ENCODE measurements at places on chromosomes 5 and 9.

DNA sequence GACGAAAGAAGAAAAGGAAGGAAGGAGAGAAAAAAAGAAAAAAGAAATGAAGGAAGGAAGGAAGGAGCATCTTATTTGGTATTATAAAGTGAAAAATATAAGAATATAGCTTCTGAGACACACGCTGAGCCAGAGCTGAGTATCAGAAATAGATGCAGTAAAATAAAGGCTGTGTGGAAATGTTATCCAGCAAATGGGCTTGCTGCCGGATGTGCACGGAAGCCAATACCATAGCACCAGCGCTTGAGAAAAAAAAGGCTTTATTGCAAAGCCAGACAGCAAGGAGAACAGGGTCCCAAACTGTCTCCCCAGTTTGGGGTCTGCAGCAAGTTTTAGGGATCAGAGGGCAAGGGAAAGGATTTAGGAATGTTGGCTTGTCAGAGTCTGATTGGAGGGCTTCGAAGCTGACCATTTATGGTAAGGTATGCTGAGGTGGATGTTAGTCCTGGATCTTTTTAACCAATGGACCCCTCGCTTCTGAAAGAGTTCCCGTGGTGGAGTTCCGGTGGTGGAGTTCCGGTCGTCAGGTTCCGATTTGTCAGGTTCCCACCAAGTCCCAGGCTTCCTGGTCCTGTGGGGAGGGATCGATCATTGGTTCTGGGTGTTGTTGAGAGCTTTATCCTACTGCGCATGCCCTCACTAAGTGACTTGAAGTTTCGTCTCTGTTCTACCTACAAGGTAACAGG is 70.4 kb downstream of the SFXN1 start:
- no peak for DNase-seq

- DNase-seq = no peak
Measured at GRCh38 chr9:72533322-72533721, 11.9 kb downstream of the TMC1 start.

GRCh38 chr5:34533582-34534522 is 122.3 kb upstream of the RAI14 start:
- no peak for DNase-seq

- no peak for DNase-seq
Measured at GRCh38 chr9:99336005-99336404, 113.9 kb downstream of the SEC61B start.

GRCh38 chr9:124761710-124762109 is 9.4 kb downstream of the NR6A1 start:
- no peak for DNase-seq

DNA sequence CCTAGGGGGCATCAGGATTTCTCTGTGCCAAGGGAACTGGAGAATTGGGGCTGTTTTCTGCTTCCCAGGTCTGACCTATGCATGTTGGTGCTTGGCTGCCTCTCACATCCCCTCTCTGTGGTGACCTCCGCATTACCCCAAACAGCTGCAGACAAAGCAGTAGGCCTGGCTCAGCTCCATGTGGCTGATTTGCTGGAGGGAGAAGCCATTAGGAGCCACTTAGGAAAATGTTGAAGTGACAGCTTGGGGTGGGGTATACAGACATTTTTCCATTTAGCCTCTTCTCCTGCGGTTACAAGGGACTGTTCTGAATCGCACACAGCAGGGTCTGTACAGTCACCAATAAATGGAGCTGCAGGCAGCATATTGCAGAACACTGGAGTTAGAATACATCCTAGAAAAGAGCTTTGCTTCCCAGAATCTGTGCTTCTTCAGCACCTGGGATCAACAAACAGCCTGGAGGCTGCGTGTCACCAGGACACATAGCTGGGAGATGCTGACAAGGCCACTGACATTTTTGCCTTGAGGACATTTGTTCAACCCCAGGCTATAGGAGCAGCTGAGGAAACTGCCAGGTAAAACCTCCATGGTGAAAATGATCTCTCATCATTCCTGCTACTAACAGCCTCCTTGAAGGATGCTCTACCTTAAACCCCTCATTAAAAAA is 335.3 kb downstream of the DIRAS2 start:
- DNase-seq = no peak

- no peak for DNase-seq
Measured at GRCh38 chr5:98690002-98690401, 83.5 kb upstream of the RGMB start.

- no peak for DNase-seq
Measured at GRCh38 chr5:16454686-16455085, 10.9 kb downstream of the ZNF622 start.

DNA sequence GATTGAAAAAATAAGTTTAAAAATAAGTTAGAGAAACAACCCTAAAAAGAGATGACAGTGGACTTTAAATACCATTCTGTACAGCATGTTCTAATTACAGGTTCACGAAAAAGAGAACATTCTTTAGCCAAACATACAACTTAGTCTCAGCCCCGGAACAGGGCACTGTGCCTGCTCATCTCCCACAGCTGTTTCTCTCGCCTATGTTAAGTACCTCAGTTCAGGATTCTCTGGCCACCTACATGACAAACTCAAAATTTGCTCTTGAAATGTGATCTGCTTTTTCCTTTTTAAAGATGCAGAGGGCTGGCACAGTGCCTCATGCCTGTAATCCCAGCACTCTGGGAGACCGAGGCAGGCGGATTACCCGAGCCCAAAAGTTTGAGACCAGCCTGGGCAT is 52.3 kb downstream of the MYO10 start:
- no peak for DNase-seq

- no peak for DNase-seq
Measured at GRCh38 chr9:83285445-83286225, 222.7 kb upstream of the RASEF start.

DNA sequence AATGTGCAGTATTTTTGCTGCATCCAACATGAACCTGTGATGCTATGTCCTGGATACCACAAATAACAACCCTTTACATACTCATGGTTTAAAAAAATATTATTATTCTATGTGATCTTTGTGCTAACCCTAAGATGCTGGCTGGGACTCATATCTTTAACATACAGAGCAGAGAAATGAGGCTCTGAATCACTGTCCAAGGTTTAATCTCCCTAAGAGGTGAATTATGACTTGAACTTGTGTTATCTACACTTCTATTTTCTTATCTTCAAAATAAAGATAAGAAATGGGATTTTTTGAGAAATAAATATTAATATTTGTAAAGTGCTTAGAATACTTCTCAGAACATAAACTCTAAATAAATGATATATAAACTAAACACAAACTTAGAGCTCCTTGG is 68.8 kb upstream of the GRIA1 start:
- DNase-seq = no peak

DNA sequence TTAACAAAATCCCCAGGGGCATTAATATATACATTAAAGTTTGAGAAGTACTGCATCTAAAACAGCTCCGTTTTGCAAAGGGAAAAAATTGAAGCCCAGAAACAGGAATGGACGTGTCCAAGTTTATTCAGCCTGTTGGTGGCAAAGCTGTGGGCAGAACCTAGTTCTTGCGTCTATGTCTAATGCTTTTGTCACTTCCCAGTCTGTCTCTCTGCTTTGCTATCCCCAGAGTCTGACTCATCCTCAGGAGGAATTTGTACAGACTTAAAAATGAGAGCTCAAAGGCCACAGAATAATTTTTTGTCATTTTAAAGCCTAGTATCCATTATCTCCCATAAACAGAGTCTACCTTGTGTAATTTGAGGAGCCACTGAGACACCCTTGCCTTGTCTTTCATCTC is 330.9 kb upstream of the GRIA1 start:
- DNase-seq = no peak

- DNase-seq = no peak
Measured at GRCh38 chr5:54148858-54149257, 161.5 kb downstream of the ARL15 start.

GRCh38 chr9:69971643-69972449 is 71.8 kb upstream of the MAMDC2 start:
- DNase-seq = peak; percentile 2

GRCh38 chr9:90815183-90815943 is 13.7 kb downstream of the SYK start:
- DNase-seq = no peak

DNA sequence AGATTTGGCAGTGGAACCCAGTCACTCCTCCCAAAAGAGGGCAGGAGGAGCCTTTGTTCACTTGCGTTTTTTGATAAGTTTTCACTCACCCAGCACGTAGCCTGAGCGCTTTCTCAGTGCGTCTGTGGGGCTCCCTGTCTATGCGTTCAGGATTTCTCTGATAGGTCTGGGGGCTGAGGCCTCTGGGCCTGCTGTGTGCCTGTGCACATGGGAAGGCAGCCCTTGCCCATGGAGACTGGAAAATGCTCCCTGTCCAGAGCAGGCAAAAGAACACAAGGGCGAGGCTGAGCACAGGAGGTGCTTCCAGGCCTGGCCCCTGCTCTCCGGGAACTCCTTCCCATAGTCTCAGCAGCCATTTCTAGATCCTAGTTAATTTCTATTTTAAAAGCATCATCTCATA is 249.9 kb downstream of the FSTL4 start:
- DNase-seq = no peak

DNA sequence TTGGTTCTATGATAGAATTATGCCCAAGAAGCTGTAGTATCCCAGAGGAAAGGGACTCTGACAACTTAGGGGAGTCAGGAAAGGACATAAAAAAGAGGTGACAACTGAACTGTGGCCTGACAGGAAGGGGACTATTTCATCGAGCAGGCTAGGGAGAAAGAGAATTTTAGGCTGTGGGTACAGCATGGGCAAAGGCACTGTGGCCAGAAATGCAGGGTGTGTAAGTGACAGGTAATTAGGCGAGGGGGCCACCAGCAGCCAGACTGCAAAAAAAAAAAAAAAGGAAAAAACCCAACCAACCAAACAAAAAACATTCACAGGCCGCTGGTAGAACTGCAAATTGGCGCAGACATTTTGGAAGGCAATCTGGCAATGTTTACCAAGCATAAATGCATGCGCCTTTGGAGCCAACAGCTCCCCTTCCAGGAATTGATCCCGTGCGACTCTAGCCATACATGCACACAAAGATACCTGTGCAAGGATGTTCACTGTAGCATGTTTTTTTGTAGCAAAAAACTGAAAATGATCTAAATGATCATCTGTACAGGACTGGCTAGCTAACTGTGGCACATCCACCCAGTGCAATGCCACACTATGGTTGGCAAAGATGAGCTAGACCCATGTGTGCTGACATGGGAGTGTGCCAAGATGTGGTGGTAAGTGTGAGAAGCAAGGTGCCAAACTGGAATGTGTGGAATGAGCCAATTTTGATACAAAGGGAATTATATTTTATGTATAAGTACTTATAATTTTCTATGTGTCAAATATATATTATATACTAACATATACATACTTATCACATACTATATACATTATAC is 1.1 kb downstream of the EIF4E1B start:
- no peak for DNase-seq

DNA sequence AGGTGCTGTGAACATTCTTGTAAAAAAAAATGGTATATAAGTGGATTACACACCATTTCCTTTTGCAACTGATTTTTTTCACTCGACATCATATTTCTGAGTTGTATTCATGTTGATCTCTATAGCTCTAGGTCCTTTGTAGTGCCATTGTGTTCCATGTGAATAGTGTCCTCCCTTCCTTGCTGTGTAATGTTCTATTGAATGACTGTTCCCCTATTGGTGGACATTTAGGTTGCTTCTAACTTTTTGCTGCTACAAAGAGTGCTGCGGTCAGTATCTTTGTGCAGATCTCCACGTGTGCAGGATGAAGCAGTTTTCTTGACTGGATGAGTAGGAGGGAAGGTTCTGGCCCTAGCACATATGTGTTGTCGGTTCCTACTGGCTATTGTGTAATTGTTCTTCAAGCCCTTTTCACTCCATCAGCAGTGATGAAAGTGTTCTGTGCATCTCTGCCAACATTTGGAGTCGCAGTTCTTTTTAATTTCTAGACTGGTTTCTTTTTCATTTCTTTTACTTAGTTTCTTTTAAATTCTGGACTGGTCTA is 20.2 kb downstream of the DAB2IP start:
- no peak for DNase-seq

DNA sequence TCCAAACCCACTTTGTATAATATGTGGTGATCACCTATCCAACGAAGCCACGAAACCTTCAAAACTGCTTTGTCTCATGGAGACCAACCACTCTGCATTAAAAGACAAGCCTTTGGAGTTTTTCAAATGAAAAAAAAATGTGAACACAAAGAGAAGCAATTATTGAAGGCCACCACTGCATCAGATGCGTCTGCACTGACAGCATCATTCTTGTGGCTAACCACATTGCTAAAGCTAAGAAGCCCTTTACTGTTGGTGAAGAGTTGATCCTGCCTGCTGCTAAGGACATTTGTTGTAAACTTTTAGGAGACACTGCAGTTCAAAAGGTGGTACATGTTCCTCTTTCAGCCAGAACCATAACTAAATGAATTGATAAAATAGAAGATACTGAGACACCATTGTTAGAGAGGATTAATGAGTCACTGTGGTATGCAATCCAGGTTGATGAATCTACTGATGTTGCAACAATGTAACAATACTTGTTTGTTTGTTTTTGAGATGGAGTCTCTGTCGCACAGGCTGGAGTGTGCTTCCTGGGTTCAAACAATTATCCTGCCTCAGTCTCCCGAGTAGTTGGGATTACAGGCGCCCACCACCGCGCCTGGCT is 45.4 kb downstream of the TAF11L14 start:
- DNase-seq = no peak

DNA sequence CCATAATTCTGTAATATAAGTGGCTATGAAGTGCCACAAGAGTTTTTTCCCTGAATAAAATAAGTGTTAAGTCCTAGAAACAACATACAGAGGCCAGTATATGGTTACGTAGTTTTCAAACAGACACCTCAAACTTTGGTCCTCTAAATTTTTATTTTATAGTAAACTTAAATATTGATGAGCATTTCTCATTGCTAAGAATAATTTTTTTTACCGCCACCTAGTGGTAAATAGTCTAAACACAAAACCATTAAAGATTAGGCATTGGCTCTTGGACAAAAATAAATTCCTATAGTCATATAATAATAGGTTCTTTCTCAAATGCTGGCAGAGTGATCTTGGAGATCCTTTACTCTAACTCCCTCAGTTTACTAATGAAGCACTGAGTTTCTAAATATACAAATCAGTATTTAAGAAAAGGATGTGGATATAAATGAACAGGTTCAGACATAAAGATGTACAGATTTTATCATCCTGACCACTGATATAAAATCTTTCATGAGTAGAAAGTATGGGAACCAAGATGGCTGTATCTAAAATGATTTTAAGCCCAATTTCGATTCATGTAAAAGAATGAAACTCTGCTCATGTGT is 136.2 kb downstream of the FANCC start:
- no peak for DNase-seq

DNA sequence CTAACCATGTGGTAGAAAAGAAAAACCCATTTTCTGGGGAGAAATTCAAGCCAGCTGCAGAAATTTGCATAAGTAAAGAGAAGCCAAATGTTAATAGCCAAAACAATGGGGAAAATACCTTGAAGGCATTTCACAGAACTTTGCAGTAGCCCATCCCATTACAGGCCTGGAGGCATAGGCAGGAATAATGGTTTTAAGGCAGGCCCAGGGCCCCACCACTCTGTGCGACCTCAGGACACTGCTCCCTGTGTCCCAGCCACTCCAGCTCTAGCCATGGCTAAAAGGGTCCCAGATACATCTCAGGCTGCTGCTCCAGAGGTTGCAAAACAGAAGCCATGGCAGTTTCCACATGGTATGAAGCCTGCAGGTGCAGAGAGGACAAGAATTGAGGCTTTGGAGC is 253.3 kb downstream of the CTNND2 start:
- no peak for DNase-seq

Data from stimulated activated CD8-positive, alpha-beta memory T cell treated with anti-CD3 and anti-CD28 coated beads, Interleukin-2, amount 100 ng/mL, for 1 hour (primary cell).